ENCODE measurements at places on chromosomes 13 and 19.

DNA sequence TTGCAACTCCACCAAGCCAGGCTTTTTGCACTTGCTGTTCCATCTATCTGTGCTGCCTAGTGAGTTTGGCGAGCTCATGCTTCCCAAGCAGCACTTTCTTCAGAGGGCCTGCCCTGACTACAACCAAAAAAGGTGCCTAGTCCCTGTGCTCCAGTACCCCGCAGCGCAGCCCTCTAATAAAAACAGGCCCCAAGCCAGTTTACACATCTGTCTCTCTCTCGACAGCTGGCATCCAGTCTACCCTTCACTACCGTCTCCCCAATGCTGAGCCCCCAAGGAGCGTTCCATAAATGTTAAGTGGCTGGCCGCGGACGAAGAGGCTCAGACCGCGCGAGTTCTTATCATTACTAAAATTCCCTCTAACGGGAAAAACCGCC is 512 bp downstream of the MED4 start:
- no peak for DNase-seq

- peak; percentile 40 for DNase-seq
Measured at GRCh38 chr13:22278336-22278929, 607.6 kb downstream of the FGF9 start.

GRCh38 chr19:32396046-32396652 is 9.4 kb upstream of the DPY19L3 start:
- DNase-seq, result no peak

DNA sequence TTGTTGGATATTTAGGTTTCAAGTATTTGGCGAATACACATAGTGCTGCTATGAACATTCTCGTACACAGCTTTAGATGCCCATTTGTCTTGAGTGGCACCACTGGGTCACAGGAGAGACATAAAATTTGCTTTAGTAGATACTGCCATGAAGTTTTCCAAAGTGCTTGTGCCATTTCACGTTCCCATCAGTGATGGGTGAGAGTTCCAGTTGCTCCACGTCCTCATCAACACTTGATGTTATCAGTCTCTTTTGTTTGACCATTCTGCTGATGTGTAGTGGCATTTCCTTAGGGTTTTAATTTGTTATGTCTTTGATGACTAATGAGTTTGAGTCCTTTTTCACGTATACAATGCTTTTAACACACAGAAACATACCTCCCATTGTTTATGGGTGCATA is 11.0 kb downstream of the ZSWIM9 start:
- DNase-seq, result no peak

GRCh38 chr13:31424130-31424729 is 224.5 kb downstream of the B3GLCT start:
- DNase-seq, result no peak

- no peak for DNase-seq
Measured at GRCh38 chr19:2332341-2333026, 4.0 kb downstream of the SPPL2B start.

- DNase-seq, result peak; percentile 63
Measured at GRCh38 chr19:13116282-13117175, at the start of gene TRMT1. TSS of gene TRMT1 (minus strand) at chr19:13116740. CDS start at chr19:13116399, 341 bp downstream.

DNA sequence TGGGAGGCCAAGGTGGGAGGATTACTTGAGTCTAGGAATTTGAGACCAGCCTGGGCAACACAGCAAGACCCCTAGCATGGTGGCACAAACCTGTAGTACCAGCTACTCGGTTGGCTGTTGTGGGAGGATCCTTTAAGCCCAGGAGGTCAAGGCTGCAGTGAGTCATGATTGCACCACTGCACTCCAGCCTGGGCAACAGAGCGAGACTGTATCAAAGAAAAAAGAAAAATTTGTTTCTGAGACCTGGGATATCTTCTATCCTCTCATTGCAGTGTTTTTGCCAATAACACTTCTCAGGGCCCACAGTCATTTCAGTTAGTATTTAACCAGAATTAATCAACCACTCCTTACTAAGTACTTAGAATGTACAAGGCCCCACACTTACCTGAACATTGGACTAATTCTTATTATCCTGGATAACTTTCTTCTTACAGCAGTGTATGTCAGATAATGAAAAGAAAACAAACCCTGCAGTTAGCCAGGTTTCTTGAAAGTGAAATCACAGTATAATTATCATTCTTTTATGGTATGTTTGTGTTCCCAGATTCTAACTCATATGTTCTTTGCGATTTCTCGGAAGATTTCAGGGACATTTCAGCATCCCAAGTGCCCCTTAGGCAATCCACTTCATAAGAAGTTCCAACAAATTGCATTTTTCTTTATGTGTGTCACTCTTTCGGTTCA is 75.6 kb upstream of the KLF5 start:
- no peak for DNase-seq

DNA sequence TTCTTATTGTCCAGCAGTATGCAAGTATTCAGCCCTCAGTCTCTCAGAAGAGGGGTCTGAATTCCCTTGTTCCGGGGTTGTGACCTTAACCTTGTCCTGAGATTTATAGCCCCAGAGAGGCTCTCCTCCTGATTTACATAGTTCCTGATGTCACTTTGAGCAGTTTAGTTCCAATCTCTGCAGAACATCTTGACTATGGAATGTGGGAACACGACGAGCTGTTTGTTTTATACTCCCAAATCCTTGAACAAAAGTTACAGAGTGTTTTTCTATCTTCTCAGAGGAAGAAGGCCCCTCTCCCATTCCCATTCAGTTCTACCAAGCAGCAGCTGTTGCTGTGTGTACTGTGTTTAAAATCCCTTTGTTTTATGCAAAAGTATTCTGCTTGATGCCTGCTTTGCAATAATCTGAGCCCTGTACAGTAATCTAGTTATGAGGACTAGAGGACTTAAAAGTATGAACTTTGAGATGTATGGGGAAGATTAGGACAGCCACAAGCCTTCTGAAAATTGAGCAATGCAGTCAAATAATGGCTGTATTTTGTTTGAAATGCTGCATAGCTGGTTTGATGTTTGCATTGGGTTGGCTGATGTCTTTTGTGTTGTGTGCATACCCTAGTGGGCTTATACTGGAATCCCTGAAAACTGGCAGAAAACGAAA is 74.7 kb downstream of the KL start:
- DNase-seq, result no peak

DNA sequence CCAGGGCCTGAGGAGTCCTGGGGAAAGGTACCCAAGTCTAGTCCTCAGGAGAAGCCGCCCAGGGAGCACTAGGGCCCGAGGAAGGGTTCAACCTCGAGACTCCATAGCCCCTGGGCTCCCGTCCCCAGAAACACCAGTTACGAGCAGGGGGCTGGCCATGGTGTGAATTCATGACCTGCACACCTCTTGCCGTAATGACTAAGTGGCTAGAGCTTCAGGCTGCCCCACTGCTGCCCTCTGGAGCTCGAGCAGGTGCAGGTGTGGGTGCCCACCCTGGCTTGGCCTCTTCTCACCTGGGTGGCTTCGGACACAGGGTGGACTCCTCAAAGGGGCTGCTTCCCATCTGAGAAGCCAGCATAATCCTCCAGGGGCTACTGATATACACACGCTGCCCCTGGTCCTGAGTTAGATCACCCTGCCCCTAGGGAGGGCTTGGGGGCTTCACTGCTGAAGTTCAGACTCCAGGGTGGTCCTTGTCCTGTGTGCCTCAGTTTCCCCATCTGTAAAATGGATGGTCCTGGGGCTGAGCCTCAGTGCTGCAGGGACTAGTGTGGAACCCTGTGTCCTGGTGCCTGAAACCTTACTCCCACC is 13.6 kb downstream of the SPC24 start:
- no peak for DNase-seq

DNA sequence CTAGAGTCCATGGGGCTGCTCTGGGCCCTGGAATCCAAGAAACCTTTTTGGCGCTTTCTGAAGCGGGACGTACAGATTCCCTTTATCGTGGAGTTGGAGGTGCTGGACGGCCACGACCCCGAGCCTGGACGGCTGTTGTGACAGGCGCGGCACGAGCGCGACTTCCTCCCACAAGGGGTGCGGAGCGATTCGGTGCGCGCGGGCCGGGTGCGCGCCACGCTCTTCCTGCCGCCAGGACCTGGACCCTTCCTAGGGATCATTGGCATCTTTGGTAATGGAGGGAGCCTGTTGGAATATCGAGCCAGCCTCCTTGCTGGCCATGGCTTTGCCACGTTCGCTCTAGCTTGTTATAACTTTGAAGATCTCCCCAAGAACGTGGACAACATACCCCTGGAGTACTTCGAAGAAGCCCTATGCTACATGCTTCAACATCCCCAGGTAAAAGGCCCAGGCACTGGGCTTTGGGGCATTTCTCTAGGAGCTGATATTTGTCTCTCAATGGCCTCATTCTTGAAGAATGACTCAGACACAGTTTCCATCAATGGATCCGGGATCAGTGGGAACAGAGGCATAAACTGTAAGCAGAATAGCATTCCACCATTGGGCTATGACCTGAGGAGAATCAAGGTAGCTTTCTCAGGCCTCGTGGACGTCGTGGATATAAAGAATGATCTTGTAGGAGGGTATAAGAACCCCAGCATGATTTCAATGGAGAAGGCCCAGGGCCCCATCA is 3.5 kb upstream of the ZFP82 start:
- no peak for DNase-seq

DNA sequence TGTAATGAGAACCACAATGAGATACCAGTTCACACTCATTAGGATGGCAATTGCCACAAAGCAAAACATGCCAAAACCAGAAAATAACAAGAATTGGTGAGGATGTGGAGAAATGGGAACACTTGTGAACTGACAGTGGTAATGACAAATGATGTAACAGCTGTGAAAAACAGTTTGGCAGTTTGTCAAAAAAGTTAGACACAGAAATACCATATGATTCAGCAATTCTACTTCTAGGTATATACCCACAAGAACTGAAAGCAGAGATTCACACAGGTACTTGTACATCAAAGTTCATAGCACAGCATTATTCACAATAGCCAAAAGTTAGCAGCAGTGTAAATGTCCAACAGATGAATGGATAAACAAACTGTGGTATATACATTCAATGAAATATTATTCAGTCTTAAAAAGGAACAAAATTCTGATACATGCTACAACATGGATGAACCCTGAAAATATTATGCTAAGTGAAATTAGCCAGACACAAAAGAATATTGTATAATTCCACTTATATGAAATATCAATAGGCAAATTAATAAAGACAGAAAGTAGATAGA is 96.5 kb downstream of the UGGT2 start:
- no peak for DNase-seq

- peak; percentile 53 for DNase-seq
Measured at GRCh38 chr19:14383661-14384555, 2.7 kb downstream of the ADGRE5 start.

GRCh38 chr13:54287062-54287764 is 1258.6 kb downstream of the OLFM4 start:
- DNase-seq, result no peak

DNA sequence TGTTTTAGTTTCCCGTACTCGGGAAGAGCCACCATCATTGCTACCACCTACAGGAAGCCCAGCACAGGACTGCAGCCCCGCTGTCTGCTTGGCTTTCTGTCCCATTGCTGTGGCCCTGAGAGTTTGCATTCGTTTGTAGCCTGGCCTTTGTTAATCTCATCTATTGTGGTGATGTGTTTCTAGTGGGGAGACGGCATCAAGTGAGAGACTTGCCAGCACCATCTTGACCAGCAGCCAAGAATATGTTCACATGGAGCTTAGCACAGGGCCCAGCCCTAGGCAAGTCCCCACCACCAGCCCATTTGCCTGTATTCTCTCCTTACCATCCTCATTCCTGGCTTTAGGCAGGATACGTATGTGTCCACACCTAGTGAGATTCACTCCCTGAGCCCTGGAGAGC is 17.3 kb upstream of the OVOL3 start:
- no peak for DNase-seq

- DNase-seq, result no peak
Measured at GRCh38 chr19:51743405-51743804, 8.3 kb downstream of the FPR1 start.

DNA sequence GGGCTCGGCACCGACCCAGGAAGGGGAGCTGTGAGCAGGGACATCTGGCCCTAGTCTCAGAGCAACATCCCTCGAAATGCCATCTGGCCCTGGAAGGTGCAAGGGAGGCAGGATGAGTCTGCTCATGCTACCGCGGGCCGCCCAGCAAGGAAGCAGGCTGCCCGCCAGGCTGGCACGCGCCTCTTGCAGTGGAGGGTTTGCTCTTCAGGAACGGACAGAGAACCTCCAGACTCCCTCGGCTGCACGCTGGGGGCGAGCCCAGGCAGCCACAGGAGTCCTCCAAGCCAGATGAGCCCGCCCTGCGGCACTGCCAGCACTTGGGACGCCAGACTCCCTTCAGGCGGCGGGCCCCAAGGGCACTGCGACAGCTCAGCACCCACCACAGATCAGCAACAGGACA is 10.1 kb upstream of the ATP8B3 start:
- no peak for DNase-seq

- no peak for DNase-seq
Measured at GRCh38 chr13:65932587-65933239, 1297.4 kb downstream of the PCDH9 start.

DNA sequence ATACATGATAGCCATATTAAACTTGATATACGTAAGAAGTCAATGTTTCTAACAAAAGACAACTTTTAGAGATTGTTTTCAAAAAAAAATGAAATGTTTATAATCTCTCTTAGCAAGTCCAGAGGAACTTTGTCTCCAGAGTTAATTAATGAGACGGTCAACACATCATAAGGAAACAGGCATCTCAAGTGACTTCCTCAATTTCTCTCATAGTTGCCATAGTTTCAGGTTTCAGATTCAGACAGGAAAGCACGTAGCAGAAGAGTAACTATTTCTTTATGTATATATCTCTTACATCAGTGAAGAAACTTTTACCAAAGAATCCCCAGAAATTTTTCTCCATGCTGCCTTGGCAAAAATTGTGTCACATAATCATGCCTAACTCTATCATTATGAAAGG is 159.6 kb upstream of the ATXN8OS start:
- no peak for DNase-seq

- no peak for DNase-seq
Measured at GRCh38 chr19:46474211-46474610, 2.8 kb upstream of the PNMA8A start.

- DNase-seq, result no peak
Measured at GRCh38 chr13:58376775-58377174, 745.2 kb downstream of the PCDH17 start.

- no peak for DNase-seq
Measured at GRCh38 chr13:95323930-95324662, 22.8 kb upstream of the ABCC4 start.
